Stimulated activated CD8-positive, alpha-beta memory T cell treated with anti-CD3 and anti-CD28 coated beads, Interleukin-15, amount 100 ng/mL, for 48 hours (primary cell): ENCODE measurements at places on chromosomes 4 and X.

- DNase-seq: no peak
Measured at GRCh38 chr4:22014222-22014741, 65.7 kb upstream of the KCNIP4 start.

- no peak for DNase-seq
Measured at GRCh38 chr4:174427571-174428140, 94.6 kb downstream of the HPGD start.

DNA sequence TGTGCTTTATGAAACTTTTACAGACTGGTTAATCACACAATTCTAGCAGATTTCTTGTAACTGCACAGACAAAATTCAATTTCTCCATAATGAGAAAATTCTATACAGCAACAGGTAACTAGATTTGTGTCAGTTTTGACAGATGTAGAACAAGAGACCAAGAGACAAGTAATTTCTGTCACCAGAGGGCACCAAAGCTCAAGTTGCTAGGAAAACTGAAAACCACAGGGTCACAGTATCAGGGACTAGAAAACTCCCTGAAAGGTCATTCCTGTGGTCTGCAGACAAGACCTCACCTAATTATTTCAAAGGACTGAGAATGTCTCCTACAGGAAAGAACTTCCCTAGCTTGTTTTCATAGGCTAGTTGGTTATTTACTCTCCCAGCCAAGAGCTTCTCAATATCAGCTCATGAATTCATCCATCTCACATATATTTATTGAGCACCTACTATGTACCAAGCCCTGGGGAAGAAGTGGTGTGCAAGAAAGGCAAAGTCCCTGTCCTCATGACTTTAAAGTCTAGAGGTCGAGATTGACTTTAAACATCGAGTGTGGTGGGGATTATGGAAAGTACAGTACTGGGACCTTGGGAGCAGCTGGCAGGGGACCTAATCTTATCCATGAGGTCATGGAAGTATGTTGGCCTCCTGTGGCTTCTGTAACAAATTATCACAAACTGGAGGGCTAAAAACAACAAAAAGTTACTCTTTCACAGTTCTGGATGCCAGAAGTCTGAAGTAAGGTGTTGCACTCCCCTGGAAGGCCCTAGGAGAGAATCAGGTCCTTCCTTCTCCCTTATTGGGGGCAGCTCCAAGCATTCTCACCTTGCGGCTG, 47.8 kb upstream of the SETD7 start:
- no peak for DNase-seq

DNA sequence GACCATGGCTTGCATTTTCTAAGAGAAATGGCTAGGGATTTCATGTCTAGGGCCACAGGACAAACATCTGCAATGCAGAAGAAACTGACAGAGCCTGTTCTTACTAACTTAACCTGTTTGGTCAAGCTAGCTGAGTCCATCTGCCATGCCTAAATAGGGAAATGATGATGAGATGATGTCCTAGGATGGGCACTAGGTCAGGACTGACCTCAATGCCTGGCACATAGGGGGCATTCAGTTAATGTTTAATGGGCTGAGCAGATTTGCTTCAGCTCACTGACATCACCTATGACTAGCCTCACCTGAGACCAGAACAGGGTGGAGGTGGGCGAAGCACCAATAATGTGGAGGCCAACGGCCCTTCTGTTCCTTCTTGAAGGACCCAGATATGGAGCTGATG, 174.2 kb upstream of the SCML1 start:
- no peak for DNase-seq

- no peak for DNase-seq
Measured at GRCh38 chrX:153568451-153569011, 30.4 kb downstream of the CCNQ start.

- no peak for DNase-seq
Measured at GRCh38 chrX:154366666-154367055, 7.8 kb downstream of the FLNA start.

GRCh38 chr4:137804906-137805495, 272.7 kb upstream of the PCDH18 start:
- no peak for DNase-seq

- no peak for DNase-seq
Measured at GRCh38 chr4:141467225-141467624, 169.2 kb upstream of the IL15 start.

- DNase-seq: no peak
Measured at GRCh38 chr4:1794809-1795298, 1.8 kb downstream of the FGFR3 start.

GRCh38 chr4:103073792-103074438, 2.6 kb downstream of the SLC9B2 start:
- no peak for DNase-seq

DNA sequence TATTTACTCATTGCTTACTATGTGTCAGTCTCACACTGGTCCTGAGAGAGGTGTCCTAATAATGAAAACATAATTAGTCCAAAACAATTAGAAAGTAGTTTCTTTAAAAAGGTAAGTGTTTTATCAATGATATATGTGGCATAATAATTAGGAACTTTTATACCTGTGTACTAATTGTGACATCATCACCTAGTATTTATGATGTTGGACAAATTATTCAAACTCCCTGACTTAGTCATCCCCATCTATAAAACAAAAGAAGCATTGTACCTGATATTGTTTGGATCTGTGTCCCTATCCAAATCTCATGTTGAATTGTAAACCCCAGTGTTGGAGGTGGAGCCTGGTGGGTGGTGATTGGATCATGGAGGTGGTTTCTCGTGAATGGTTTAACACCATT, 15.8 kb upstream of the ARHGEF38 start:
- DNase-seq: no peak

DNA sequence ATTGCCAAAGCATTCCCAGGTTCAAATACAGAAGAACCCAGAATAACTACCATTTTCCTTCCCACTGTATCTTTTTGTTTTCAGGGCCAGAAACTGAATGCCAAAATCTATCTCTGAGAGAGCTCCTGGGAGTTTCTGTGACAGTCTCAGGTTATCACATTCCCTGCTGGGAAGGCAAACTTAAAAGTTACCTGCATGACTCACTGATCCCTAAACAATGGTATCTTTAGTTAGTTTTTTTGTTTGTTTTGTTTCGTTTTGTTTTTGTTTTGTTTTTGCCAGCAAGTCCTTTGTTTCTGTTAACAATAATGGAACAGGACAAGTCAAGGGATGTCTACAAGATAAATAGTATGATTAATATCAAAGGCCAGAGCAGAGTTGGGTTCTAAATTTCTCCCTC, 34.3 kb downstream of the PAPSS1 start:
- DNase-seq: no peak

DNA sequence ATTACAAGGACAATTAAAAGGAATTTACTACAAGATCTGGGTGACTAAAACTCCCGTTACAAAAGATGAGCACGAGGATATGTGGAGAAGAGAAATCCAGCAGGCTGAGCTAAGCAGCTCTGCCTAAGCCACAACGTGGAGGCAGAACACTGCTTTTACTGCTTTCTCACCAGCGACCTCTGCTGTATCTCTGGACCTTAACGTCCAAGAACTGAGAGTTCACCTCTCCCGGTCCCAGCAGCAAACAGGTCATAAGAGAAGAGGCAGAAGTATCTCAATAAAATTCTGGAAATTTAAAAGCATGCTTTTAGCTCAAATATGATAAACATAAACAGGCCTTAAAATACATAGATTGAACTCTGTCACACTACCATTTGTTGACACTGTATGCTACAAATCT, 81.0 kb downstream of the ADGRA3 start:
- no peak for DNase-seq

- no peak for DNase-seq
Measured at GRCh38 chr4:52260514-52261210, 209.6 kb downstream of the SPATA18 start.

DNA sequence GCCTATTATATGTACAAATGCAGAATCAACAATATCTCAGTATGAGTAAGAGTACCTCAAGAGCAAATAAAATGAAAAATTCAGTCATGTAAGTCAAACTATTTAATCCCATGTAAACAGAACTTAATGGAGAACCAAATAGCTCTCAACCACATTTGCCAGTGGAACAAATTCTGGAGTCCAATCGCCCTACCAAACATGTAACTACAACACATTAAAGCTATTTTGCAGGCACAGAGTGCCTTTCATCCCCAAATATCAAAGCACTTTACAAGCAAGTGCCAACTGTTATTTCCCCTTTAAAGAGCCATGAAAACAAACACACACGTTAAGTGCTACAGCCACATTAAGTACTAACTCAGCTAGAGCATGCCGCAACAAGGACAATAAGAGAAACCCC, 51.3 kb downstream of the PCDH19 start:
- DNase-seq: no peak

GRCh38 chr4:163350672-163351071, 7.0 kb downstream of the NPY5R start:
- DNase-seq: no peak

DNA sequence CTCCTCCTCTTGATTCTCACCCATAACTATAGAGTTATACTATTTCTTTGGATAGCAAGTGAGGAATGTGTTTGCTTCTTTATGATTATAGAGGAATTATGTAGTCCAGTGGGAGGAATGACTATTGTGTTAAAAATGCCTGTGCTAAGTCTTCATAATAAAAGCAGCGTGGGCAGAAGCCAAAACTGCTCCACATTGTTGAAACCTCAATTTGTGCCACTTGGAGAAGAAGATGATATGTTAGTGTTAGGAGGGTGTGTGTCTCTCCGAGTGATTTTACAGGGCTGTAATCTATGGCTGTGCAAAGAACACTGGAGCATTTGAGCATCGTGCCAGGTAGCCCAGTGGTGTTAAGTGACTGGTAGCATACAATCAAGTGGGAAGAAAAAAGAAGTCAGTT, 74.3 kb downstream of the FRAS1 start:
- no peak for DNase-seq

DNA sequence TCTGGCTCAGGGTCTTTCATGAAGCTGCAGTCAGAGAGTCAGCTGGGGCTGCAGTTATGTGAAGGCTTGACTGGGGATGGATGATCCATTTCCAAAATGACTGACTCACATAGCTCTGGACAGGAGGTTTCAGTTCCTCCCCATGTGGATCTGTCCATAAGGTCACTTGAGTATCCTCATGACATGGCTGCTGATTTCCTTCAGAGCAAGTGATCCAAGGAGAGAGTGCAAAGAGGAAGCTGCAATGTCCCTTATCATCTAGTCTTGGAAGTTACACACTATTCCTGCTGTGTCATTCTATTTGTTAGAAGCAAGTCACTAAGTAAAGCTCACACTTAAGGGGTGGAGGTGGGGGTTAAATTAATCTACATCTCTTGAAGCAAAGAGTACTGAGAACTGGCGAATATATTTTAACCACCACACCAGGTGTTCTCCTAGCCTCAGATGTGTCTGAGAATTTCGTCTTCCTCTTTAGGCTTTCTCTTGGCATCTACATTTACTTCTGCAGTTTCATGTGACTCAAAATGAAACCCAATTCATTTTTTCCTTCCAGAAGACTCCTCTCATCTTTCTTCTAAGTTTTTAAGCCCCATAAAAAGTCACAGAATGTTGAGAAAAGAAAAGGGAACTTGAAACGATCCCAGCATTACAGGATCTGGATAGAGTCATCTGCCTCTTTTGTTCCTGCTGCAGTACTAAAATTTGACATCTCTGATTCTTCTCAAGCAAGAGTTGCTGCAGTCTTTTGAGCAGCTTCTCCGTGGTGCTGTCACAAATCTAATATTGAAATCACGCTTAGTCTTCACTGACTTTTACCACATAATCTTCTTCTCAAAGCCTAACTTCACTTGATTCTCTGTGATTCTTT, 3.8 kb upstream of the GRPR start:
- DNase-seq: no peak

DNA sequence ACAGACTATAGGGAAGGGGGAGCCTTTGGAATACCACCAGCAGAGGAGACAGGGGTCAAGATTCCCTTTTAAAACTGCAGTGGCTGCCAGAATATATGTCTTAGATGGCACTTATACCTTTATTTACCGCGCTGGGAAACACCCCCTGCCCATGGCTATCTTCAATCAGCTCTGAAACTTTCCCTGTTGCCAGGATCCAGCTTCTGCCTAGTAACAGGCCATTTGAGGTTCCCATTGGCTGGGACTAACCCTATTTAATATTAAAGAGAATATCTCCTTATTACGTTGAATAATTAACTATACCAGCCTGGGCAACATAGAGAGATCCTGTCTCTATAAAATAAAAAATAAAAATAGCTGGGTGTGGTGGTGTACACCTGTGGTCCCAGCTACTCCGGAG, 23.8 kb downstream of the SOWAHB start:
- DNase-seq: no peak

DNA sequence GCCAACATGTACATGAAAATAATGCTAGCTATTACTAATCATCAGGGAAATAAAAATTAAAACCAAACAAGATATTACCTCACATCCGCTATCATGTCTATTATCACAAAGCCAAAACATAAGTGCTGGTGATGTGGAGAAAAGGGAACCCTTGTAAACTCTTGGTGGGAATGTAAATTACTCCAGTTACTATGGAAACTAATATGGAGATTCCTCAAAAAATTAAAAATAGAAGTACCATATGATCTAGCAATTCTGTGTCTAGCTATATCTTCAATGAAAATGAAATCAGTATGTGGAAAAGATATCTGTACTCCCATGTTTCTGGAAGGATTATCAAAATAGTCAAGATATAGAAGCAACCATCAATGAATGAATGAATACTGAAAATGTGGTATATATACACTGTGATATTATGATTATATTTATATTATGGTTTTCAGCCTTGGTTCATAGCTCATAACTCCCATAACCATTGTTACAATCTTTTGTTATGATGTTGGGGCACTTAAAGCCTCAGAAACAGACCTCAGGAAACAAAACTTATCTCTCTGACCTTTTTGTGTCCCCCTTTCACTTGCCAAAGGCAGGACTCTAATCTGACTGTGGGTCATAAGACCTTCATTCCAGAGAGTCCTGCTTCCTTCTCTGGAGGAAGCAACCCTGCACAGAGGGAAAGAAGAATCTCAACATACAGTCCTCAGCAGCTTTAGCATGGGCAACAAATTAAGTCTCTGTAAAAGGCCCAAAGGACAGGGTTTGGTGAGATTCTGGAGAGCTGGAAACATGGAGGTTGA, 933.2 kb downstream of the ADGRL3 start:
- no peak for DNase-seq
